Forelimb muscle (tissue), 1 donor: ENCODE measurements at places on chromosomes 2 and 18. TPM values are rescaled to one million over a fixed set of nuclear protein-coding genes. Genes with fewer than 3 reads are reported as not detected.

HOXD8 gene
- 40.0 TPM for polyA plus RNA-seq

CHRNG gene
- 160 TPM for polyA plus RNA-seq

DLGAP1 gene
- 1.9 TPM for polyA plus RNA-seq

GRCh38 chr2:131828164-131828561, 300.5 kb downstream of the CCDC74A start:
- no peak for DNase-seq

DNA sequence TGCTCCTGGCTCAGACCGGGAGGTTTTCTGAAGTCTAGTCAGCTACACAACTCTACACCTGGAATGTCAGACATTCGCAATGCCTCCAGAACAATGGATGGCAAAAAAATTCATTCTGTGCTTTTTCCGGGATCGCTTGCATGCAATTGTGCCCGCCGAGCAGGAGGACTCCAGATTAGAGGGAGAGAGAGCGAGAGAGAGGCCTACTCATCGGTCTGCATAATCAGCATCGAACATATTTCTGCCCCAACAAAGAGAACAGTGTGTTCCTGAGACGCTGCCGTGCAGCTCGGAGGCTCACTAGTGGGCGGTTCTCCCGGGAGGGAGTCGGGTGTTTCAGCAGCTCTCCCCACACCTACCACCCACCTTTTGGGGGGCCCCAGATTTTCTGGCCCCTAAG, 117.1 kb downstream of the KLHL29 start:
- DNase-seq, result no peak

GRCh38 chr2:20509770-20510490, 63.1 kb downstream of the RHOB start:
- DNase-seq, result no peak

- DNase-seq, result no peak
Measured at GRCh38 chr2:162099836-162100235, 25.8 kb upstream of the DPP4 start.

REG3A gene
- not detected for polyA plus RNA-seq

DNA sequence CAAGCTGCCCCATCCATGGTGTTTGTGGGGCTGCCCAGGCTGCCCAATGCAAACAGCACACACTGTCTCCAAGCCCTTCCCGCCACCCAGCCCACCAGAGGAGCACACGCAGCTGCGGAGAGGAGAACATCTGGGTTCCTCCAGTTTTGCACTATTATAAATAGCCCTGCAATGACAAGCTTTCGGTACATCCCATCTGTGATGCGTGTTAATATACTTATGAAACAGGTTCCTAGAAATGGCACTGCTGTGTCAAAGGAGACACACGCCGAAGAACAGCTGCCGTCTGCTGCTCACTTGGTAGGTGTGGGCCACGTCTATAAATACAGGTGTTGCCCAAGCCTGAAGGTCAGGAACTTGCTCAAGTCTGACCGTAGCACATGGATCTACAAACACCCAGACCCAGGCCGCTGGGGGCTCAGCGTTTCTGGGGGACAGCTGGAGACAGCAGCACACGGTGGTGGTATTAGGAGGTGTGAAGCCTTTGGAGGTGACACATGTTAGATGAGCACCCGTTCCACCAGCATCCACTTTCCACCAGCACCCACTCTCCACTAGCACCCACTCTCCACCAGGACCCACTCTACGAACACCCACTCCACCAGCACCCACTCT, 34.3 kb downstream of the PXDN start:
- DNase-seq, result no peak

RUFY4 gene
- 0.16 TPM for polyA plus RNA-seq

ZC3H6 gene
- polyA plus RNA-seq, result 4.5 TPM

- no peak for DNase-seq
Measured at GRCh38 chr2:169222665-169223064, 139.7 kb downstream of the LRP2 start.

GRCh38 chr2:43185146-43185545, 41.3 kb downstream of the ZFP36L2 start:
- no peak for DNase-seq

GRCh38 chr2:221002101-221002685, 569.9 kb downstream of the EPHA4 start:
- DNase-seq, result no peak

VIT gene
- polyA plus RNA-seq, result 4.5 TPM

DNA sequence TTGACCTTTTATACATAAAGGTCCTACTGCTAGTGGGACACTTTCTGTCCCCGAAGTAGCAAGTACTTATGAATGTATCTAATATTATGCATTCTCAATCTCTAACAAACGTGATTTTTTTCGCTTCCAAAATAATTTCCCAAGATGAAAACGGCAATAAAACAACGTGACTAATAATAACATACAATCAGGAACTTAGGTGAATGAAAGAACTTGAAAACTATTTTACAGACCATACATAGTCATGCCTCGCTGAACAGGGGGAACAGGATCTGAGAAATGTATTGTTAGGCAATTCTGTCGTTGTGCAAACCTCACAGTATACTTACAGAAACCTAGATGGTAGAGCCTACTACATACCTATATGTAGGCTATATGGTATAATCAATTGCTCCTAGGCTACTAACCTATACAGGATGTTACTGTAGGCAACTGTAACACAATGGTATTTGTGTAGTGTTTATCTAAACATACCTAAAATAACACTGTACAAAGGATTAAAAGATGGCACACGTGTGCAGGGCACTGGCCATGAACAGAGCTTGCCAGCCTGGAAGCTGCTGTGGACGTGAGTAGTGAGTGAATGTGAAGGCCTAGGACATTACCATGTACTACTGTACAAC, 2.5 kb downstream of the RTN4 start:
- no peak for DNase-seq

DNA sequence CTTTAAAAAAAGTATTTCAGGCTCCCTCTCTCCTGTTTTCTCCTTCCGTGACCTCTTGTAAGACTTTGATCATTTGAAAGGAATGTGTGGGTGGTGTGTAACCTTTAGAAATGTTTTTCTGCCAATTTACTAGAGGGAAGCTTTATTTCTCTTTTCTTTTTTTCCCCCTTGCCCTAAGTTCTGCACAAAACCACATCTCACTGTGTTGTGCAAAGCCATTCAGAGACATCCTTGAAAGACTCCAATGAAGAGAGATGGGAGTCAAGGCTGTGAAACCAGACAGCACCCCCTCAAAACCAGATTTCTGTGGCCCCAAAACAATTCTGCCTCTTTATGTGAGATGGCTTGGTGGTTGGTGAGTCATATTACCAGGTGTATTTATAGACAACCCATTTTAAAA, 184.6 kb upstream of the ERBB4 start:
- no peak for DNase-seq

- DNase-seq, result no peak
Measured at GRCh38 chr2:134372141-134372540, 118.3 kb downstream of the MGAT5 start.

DNA sequence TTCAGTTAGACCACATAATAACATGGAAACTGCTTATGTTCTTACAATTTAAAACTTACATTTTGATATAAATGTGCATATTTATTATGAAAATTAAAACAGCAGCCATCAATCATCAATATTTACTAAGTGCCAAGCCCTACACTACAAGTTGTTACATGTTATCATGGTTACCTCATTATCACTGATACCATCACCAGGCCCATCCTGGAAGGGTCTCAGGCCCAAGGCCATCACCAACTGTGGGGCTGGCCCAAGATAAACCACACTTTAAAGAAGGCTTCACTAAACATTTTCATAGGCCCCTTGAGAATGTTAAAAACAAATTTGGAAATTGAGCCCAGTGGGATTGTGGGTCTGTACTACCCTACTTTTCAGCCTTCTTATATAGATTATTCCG, 6.4 kb downstream of the ITSN2 start:
- DNase-seq, result no peak

ELOA2 gene
- not detected for polyA plus RNA-seq

DNA sequence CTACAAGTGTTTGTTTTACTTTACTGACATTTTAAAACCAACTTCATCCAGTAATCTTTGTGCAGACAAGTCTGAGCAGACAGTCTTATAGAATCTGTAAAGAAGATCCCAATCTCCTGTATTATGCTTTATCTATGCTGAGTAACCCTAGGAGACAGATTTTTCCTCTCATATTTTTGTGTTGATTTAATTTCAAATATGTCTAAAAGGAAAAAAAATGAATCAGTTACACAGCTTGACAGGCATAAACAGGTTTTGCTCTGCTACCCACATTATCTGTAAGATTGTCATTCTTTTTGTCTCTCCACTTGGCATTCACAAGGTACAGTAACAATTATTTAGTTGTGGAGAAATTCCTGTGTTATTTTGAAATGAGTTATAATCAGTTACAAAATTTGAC, 415.0 kb downstream of the NYAP2 start:
- no peak for DNase-seq

DNA sequence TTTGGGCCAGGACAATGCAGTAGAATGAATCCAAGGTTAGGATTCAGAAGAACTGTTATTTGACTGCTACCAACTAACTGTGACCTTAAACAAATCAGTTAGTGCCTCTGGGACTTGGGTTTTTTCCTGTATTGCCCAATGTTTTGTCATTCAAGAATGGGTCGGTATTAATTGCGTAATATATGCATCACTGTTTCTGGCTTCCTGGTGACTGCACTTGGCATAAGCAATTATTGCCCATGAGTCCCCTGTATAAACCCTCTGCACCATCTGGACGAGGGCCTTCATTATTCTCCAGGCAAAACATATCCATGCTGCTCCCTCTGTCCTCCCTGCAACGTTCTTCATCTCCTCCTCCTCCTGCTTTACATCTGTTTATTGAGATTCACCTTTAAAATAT, 255.8 kb upstream of the LRRTM1 start:
- no peak for DNase-seq
